ENCODE measurements at places on chromosomes 7 and 10.

GRCh38 chr10:124010563-124011131 lies 82.8 kb downstream of the CHST15 start:
- DNase-seq: no peak

DNA sequence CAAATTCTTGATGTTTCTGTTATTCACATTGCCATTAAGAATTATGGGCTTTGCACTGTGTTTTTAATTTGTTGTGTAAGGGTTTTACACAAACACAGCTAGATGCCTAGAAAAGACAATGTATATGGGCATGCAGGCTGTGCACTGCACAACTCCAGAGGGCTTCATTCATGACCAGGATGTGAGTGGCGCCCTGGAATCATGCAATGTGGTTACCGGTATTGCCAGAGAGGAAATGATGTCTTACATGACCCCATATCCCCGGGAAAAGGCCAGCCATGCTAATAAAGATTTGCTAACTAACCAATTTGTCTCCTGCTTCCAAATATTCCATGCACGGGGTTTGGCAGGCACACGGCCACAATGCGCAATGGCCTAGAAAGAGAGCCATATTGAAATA lies 16.9 kb downstream of the KCNMA1 start:
- DNase-seq: no peak

DNA sequence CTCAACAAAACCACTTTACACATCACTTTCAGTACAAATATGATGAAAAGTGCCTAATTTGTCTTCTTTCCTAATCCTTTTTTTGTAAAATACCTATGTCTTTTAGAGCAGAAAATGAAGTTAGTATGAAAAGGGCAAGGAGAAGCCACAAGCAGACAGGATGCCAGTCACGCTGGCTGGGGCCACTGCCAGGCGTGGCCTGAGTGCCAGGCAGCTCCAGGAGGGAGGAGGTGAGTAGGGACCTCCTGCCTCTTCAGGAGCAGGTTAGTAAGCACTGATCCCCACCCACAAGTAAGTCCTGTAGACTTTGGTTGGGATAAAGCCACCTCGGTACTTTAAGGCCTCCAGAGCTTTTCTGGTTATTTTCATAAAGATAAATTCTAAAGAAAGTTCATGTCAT lies 432.0 kb downstream of the GRID1 start:
- DNase-seq: no peak

DNA sequence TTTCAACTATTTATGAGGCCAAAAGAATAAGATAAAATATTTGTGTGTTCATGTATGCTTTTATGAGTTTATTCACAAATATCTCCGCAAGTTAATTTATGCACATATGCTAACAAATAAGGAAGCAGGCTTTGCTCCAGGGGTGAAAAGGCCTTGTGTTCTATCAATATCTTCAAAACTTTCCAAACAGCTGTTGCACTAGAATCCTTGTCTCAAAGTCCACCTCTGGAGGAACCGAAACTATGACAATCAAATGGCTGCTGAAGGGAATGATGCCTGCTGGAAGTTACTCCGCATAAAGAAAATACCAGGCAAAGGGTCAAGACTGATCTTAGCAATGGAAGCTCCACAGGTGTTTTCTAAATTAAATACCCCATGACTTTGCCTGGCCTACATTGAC lies 145.0 kb upstream of the GHITM start:
- no peak for DNase-seq

DNA sequence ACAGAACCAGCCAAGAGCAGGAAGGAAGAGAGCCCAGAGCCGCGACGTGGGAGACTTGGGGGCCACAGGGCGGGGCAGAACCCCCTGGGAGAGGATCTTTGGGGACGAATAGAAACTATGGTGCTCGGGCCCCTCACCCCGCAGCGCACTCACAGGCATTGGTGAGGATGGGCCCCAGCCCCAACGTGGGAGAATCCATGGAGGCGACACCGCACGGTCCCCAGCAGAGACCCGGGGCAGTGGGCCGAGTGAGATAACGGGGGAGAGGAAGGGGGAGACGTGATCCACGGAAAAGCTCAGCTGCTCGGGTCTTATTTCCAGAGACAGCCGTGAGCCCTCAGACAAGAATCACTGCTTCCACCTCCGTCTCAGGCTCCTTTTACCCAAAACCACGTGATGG lies 222.4 kb downstream of the TCERG1L start:
- no peak for DNase-seq

DNA sequence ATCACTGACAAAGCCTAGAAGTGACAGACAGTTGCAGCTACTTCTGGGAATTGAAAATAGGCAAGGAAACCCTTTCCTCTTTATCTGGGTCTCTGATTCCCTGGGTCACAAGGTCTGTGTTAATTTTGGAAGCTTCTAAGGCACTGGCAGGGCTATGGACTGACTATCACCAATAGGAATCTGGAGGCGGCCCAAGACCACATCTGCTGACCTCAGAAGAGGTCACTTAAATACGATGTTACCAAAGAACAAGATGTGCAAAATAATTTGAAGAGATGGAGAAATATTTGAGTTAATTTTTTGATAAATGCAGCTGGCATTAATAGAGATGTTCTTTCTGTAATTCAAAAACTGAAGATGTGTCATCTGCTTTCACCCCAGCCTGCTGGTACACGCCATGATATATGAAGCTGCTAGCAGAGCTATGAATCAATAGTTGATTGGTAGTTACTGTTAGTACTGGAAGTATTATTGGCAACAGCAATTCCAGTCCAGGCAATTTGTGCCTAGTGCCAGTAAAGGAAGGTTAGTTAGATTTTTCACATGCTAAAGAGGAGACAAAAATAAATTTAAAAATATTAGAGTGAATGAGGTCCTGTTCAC lies 5.5 kb upstream of the STEAP4 start:
- DNase-seq: no peak

DNA sequence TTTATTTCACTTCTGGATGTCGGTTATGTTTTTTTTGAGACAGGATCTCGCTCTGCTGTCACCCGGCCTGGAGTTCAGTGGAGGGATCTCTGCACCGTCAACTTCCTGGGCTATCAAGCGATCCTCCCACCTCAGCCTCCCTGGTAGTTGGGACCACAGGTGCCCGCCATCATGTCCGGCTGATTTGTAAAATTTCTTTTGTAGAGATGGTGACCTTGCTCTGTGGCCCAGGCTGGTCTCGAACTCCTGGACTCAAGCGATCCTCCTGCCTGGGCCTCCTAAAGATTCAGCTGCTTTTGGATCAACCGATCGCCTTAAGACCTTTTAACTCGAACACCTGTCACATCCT lies 606 bp upstream of the RABGEF1 start:
- no peak for DNase-seq

- DNase-seq: no peak
Measured at GRCh38 chr10:108375691-108376090, 1211.2 kb upstream of the SORCS1 start.

GRCh38 chr10:63106111-63106755 lies 26.9 kb upstream of the NRBF2 start:
- no peak for DNase-seq

DNA sequence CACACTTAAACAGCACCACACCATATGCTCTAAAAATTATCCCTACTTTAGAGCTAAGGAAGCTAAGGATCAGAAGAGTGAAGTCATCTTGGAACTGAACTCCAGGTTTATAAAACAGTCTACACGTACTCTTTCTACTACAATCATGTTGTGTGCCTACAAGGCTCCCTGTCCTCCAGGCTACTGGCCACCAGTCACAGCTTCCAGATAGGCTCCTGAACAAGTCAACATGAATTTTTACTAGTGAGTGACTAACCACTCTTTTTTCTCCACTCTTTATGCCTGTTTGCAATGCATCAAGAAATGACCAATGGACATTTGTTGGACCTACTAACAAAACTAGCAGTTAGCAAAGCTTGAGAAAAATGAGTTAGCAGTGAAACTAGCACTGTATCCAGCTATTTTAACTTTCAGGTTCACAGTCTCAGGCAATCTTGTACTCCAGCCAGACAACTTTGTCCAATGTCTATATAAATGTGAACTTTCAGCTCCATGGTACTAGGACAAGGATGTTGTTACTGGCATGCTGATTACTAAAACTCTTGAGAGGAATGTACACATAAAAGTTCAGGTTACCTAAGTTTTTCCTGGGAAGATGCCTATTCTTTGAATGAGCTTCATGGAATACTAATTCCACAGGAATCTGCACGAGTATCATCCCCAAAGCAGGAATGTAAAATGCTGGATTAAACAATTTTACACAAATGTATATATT lies 180.0 kb downstream of the BTAF1 start:
- DNase-seq: no peak

DNA sequence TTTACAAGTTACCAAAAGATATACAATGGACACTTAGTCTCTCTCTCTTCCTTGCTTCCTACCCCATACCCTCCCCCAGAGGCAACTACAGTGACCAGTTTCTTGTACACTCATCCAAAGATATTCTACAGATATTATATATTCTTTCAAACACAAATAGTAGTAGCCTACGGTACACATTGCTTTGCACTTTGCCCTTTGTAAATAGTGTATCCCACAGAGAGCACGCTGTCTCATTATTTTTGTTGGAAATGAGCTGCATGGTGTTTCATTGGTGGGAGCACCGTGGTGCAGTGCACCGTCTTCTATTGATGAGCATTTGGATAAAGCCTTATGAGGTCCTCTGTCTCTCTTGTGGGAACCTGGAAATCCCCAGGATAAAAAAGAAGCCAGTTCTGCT lies 24.2 kb downstream of the STRA8 start:
- DNase-seq: no peak

- DNase-seq: no peak
Measured at GRCh38 chr7:80362677-80363076, 149.2 kb downstream of the GNAT3 start.

GRCh38 chr10:4672201-4672600 lies 153.8 kb upstream of the AKR1E2 start:
- DNase-seq: no peak

- DNase-seq: no peak
Measured at GRCh38 chr7:27324246-27324645, 81.6 kb downstream of the EVX1 start.

- DNase-seq: no peak
Measured at GRCh38 chr10:103476046-103476768, 2.8 kb downstream of the CALHM3 start.

DNA sequence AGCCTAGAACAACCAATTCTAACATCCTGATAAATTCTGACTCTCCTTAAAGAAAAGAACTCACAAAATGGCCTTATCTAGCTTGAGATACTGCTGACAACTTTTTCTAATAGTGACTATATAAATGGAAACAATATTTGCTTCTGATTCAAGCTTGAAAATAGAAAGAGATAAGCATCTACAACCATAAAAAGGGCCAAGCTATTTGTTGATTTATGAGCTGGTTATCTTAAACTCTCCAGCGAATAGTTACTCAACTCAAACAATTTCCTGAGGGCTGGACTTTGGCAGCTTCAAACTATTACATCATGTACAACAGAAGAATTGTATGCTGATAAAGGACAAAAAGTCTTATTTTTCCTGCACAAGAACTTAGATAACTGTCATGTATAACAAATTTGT lies 4.6 kb downstream of the USP54 start:
- no peak for DNase-seq

GRCh38 chr10:130689743-130690626 lies 553.8 kb downstream of the GLRX3 start:
- no peak for DNase-seq

GRCh38 chr7:1853431-1853985 lies 183.4 kb downstream of the ELFN1 start:
- DNase-seq: no peak

DNA sequence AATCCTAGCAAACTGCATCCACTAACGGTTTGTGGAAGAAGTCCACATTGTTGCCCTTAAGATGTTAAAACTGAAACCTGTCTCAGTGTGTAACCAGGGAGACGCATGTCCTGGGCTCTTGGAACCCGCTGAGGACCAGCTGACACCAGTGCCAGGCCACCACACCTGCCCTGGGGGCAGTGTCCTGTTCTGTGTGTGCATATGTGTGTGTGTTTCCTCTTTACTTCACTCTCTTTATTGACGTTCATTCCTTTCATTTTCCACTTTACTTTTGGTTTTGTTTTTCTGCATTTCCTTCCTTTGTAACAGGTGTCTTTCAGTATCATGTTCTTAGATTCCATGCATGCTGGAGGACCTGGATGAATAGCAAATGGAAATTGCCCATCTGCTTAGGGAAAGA lies 83.8 kb downstream of the TEX36 start:
- DNase-seq: no peak

- DNase-seq: no peak
Measured at GRCh38 chr7:34074421-34074820, 169.1 kb downstream of the BMPER start.

DNA sequence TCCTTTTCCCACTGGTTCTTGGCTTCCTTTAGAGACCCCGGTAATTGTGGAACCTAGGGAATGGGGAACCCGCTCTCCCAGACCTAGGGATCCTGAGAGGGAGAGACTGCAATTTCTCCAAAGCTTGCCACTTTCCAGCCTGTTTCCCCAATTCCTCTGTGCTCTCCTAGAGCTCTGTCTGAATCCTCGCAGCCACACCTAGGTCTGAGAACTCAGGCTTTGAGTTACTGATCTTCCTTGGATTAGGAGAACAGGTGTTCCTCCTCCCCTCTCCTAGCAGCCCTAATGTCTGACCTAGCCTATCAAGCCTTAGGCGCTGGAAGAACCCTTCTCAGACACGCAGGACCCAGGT lies 20.0 kb downstream of the WNT8B start:
- DNase-seq: no peak

DNA sequence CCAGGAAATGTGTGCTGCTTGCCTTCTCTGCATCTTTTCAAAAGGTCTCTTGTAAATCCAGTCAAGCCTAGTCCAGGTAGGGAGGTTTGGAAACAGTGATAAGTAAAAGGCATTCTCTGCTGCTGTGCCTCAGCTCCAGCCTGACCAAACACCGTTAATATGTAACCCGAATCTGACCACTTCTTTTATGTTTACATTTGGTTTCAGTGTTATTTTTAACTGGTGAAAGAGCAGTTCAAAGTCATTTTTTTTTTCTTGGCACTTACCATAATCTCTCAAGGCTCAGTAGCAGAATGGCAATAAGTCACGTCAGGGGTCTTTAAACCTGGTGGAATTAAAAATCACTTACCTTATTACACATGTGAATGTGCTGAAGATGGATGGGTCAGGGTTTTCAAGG lies 216.8 kb downstream of the PTEN start:
- DNase-seq: no peak

GRCh38 chr10:70669732-70670317 lies 2.5 kb upstream of the ADAMTS14 start:
- DNase-seq: no peak

DNA sequence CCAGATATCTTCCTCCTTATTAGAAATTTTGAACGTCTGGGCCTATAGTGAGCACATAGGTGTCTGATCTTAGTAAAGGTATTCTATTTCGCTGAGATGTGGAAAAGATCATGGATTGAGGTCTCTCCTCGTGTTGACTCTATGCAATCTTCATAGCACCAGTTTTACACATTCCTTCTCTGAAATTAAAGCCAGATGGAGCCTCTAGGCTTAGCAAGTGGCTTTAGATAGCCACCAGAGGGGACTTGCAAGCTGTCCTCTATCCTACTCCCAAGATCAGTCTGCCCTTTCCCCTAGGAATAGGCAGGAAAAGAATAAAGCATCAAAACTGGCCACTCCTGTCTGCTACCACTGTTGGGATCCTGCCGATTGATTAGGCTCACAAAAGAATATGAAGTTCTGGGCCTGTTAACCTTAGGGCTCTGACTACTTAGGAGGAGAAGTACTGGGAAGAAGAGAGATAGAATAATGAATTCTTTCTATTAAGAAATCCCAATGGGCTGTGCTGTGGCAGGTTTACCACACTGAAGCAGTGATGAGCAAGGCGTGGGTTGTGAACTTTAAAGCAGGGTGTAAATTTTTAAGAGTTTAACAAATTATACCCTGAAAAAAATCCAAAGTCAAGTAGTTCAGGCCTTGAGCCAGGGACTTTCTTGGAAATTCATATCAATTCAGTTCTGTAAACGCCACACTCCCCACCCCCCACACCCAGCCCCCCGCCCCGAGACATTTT lies 2.2 kb upstream of the STRIP2 start:
- no peak for DNase-seq
